ENCODE measurements at places on chromosomes 1 and 21.

DNA sequence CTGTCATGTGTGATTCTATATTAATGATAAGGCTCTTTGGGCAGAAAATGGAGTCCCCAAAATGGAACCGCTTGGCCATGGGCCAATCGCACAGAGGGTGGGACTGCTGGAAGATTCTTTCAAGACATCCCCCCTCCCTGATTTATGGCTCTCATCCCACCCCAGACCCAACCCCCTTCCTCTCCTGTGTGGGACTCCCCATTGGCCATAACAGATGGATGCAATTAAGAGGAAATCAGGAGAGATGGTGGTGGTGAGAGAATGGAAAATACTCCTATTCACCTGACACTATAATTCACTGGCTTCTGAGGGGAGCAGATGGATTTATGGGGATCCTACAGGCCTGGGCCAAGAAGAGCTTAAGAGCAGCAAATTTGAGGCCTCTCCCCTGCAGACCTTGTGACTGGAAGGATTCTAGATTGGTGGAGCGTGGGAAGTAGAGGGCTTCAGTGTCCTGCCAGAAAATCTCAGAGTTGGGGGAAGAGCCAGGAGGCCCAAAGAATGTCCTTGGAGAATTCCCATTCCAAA is 1.7 kb downstream of the IGFN1 start:
- DNase-seq = no peak

DNA sequence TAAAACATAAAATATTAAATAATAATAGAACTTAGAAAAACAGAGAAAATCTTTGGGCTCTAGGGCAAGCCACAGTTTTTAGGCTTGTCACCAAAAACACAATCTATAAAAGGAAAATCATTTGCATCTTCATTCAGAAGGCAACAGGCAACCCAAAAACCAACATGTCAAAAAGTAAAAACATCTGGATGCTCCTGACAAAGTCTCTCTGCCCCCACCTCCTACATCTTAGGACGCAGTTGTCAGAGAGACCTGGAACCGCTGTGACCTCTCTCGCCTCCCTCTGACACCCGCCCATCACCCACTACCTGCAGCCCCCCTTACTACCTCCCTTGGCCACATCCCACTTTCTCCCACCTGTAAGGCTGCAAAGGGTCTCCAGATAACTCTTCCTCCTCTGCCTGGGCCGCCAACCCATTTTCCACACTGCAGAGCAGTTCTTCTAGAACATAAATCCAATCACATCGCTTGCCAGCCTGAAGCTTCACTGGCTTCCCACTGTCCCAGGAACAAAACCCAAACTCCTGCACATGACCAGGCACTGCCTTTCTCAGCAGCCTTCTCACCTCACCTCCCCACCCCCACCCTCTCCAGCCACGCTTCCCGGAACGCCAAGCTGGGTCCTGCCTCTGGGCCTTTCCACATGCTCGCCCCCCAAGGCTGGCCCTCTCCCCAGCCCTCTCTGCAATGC is 14.7 kb downstream of the PRDM15 start:
- DNase-seq = no peak

- DNase-seq = peak; percentile 44
Measured at GRCh38 chr21:38139380-38140168, 117.2 kb upstream of the KCNJ15 start.

DNA sequence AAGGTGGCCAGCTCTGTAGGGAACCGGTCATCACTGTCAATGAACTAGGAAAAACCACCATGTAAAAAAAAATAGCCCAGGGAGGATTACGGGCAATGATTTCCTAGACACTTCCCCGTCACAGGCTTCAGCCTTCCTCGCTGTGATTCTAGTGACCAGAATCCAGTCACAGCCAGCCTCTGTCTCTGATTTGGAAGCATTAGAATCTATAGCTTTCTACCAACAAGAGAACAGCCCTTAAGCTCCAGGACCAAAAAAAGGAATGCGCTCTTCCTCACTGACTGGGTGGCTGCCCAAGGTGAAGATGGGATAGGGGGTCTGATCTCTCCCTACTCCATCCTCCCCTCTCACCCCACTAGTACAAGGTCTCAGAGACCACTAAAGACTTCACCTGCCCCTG is 67.2 kb downstream of the TEX35 start:
- DNase-seq = no peak

DNA sequence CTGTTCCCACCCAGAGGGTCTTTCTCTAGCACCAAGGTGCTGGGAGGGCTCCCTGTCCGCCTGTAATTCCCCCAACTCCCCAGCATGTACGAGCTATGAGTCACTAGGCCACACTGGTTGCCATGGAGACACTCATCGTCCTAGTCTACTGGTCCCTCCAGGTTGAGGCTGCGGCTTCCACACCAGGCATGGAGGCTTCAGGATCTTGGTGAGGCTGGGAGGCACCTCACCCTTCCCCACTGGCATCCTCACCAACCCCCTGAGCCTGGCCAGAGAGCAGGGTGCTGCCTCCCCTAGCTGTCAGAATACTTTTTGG is 75.6 kb upstream of the KAZN start:
- DNase-seq = no peak

GRCh38 chr1:158002631-158003405 is 9.4 kb downstream of the KIRREL1 start:
- DNase-seq = peak; percentile 75

GRCh38 chr1:10170239-10170574 is 40.2 kb upstream of the KIF1B start:
- DNase-seq = peak; percentile 10

Measured in kidney epithelial cell (primary cell).